ENCODE measurements at places on chromosomes 11 and 22. TPM values are rescaled to one million over a fixed set of nuclear protein-coding genes. Genes with fewer than 3 reads are reported as not detected.

The LRRC4C gene
- not detected for total RNA-seq

The PRDM11 gene
- total RNA-seq: 11.0 TPM

The DDX10 gene
- total RNA-seq: 71.7 TPM

The ZFTA gene
- total RNA-seq: 10.8 TPM

The ART5 gene
- total RNA-seq: not detected

Measured in bladder microvascular endothelial cell (primary cell).